Stimulated activated CD4-positive, alpha-beta T cell treated with anti-CD3 and anti-CD28 coated beads, Interleukin-2, amount 100 ng/mL, for 24 hours (primary cell): ENCODE measurements at places on chromosomes 5 and 9.

DNA sequence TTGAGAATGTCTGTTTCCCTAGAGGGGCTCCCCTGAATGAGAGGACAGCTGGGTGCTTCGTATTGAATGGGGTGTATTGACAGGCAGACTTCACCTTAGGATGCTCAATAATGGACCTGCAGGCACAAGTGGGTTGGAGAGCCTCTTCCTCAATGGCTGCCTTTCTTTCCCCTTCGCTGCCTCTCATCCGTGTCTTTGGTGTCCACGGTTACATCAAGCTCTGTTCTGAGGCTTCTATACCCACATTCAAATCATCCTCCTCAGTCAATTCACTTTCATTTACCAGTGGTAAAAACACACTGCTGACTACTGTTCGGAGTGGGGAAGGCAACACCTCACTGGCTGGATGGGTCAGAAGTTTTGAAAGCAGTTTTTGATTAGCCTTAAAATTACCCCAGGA is 20.6 kb downstream of the LIX1 start:
- DNase-seq = no peak

DNA sequence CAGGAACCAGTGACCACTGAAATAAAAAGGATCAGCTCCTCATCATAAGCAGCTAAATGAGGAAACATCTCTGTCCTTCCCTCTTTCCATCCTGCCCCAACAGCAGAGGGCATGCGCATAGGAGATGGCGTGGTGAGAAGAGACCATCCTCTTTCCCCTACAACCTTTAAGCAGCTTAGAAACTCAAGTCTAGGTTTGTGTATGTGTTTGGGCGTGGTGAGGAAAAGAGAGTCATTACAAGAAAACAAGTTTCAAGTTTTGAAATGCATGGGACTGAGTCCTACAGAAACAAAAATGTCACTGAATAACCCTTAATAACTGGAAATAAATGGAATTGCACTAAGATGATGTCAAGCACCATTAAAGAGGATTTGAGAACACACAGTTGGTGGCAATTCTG is 96.4 kb upstream of the IL12B start:
- no peak for DNase-seq

- DNase-seq = no peak
Measured at GRCh38 chr5:9626955-9627354, 3.2 kb downstream of the TAS2R1 start.

DNA sequence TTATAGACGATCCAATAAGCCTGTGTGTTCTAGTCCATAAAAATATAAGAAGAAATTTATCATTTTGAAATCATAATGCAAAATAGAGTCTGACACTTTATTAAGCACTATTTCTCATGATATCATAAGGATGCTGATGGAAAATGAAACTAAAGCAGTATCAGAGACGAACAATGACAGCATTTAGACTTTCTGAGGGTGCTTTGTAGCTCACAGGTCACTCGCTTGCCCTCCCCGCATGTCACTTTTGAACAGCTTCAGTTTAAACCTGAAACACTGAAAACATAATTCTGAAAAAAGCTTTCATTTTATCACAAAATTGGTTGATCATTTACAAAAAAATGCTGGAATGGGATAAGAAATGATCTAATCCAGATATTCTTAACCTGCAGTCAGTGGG is 247.1 kb downstream of the EBF1 start:
- no peak for DNase-seq

- no peak for DNase-seq
Measured at GRCh38 chr5:59238126-59238902, 655.2 kb downstream of the PDE4D start.

DNA sequence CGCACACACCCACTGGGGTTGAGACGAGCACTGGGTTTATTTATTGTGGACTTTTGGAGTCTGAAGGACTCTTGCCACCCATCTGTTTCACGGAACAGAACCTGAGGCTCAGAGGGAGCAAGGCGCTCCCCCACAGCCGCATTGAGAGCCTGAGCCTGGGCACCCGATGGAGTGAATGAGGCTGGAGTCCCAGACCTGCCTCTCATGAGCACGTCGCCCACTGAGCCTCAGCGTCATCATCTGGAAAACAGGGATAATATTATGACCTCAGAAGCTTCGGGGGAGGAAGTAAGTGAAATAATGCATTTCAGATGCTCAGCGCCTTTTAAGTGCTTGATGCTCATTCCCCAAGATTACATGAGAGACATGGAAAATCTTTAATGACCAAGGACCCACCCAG is 5.5 kb downstream of the NEK6 start:
- no peak for DNase-seq

GRCh38 chr9:114282926-114283325 is 40.0 kb upstream of the ORM1 start:
- no peak for DNase-seq

DNA sequence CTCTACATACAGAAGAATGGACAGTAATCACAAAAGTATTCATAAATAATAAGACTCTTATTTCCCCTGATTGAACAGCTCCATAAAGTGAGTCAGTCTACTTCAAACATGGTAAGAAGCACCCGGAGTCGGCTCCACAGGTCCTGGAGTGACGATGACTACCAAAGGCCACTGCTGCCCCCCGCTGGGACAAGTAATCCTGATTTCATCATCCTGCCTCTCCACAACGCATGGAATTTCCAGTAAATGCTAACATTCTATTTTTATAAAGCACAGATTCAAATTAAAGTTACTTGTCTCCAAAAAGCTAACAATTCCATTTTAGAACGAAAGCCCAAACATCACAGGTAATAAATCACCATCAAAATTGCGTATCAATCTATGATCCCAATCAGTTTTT is 16.2 kb downstream of the ATPSCKMT start:
- DNase-seq = no peak

DNA sequence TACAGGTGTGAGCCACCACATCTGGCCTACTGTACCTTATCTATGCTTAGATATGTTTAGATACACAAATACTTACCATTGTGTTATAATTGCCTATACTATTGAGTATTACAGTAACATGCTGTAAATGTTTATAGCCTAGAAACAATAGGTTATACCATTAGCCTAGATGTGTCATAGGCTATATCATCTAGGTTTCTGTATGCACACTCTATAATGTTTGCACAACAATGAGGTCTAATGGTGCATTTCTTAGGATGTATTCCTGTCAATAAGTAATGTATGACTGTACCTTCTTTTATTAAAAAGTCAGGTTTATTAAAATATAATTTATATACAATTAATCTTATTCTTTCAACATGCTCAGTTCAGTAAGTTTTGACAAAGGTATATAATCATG is 683.1 kb downstream of the LRRC70 start:
- DNase-seq = no peak

GRCh38 chr9:18359335-18359734 is 114.6 kb upstream of the ADAMTSL1 start:
- DNase-seq = no peak

GRCh38 chr5:83917261-83917908 is 196.7 kb upstream of the HAPLN1 start:
- no peak for DNase-seq

GRCh38 chr9:18994263-18994916 is 38.6 kb downstream of the SAXO1 start:
- no peak for DNase-seq

DNA sequence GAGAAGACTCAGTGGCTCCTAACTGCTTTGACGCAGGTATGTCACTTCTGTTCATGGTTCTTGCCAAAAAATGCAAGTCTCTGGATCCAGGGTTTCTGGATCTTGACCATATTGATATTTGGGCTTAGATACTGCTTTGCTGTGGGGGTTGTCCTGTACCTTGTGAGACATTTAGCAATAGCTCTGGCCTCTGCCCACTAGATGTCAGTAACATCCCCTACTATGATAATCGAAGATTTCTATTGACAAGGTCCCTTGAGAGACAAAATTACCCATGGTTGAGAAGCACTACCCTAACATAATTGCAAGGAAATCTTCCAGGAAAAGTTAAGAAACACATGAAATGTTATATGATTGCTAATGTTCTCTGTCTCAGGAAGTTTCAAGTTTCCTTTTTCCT is 285.4 kb downstream of the TMEM232 start:
- DNase-seq = no peak

GRCh38 chr9:119289740-119290433 is 79.3 kb downstream of the BRINP1 start:
- no peak for DNase-seq

GRCh38 chr5:81688215-81688614 is 62.7 kb downstream of the SSBP2 start:
- no peak for DNase-seq
